Stimulated activated CD4-positive, alpha-beta T cell treated with anti-CD3 and anti-CD28 coated beads, Interleukin-1b, Interleukin-23, amount 100 ng/mL, for 24 hours (primary cell): ENCODE measurements at places on chromosomes 6 and 20.

DNA sequence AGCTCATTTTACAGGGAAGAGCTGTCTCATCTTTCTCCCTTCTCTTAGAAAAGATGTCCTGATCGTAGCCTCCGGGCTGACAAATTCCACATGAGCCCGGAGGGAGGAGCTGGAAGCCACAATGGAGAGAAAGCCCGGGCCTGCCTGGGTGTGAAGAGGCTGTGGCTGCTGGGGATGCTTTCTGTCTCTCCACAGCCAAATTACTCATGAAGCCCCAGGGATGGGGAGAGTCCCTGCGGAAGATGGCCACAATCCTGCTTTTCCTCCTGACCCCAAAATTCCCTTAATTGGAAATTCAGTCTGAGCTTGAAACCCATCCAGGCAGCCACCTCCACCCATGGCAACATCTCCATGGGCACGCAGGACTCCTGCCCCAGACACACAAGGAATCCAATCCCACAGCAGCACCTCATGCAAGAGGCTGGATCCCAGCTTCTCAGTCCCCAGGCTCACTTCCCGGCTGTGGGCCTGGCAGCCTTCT lies 32.4 kb downstream of the JPH2 start:
- no peak for DNase-seq

DNA sequence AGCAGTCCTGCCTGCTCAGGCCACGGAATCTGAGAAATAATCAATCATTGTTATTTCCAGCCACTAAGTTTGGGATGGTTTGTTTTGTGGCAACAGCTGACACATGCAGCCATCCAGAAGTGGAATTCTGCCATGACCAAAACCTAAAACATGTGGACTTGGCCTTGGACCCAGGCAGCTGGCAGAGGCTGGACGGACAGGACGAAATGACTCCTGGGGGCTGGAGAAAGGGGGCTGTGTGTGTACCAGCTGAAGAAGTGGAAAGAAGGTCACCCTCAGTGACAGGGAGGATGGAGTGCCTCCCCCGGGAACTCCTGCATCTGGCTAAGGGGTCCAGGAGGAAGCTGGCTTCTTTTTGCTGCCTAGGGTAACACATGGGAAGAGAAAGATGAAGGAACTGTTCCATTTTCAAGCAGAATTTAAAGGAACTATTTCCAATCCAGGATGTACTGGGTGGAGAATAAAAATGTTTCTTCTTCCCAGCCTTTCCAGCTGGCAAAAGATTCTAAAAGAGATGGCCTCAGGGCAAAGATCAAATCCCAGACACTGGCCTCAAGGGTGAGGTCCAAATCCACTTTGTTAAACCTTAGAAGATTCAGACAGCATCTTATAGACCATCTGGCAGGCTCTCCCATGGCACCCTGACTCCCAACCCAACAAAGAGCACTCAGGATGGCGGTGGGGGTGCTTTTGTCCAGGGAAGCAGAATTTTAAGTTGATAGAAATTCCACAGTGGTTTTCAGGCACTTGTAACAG lies 14.3 kb downstream of the SERPINB6 start:
- DNase-seq = no peak

DNA sequence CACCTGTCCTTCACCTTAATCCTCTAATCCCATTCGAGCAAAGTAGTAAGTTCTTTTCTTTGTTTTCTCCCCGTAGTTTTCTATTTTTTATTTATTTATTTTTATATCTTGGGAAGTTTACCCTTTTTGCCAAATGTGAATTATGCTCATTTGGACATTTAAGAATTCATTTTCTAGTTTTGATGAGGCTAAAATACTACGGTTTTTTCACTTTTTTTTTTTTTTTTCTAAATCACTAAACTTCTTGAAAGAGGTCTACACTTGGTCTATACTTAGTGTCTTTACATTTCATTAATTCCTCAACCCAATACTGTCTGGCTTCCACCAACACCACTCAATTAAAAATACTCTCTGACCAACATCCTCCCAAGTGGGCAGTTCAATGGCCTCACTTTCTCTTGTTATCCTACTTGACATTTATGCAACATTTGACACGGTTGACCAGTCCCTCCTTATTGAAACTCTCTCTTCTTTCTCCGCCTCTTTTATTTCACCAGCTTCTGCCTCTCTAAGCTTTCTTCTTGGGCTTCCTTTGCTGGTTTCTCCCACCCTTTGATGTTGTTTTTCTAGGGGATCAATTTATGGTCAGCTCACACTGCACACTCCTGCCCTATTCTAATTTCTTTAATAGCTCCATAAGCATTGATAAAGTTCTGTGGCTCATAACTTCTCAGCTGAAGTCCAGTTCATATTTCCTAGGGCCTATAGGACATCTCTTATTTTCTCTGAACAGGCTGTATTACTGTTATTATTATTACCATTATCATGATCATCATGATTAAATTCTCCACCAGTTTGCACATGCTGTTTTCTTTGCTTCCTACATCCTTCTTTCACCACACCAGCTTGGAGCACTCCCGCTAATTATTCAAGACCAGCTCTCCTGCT lies 72.6 kb upstream of the CITED2 start:
- DNase-seq = no peak

- DNase-seq = no peak
Observed at GRCh38 chr20:60172346-60172984, 214.2 kb downstream of the CDH26 start.
